BJ (cell line): ENCODE measurements at places on chromosomes 7 and 10. TPM values are rescaled to one million over a fixed set of nuclear protein-coding genes. Genes with fewer than 3 reads are reported as not detected.

- no peak for DNase-seq
Measured at GRCh38 chr10:633279-634245, 55.9 kb downstream of the DIP2C start.

SH2D4B gene
- polyA plus RNA-seq: not detected in 2 replicates

SUGCT gene
- polyA plus RNA-seq: 10.6 and 16.5 TPM in 2 replicates

GRCh38 chr7:149845257-149845980, 7.2 kb downstream of the ZNF862 start:
- DNase-seq: no peak

STARD3NL gene
- 25.8 and 51.7 TPM in 2 replicates for polyA plus RNA-seq

WEE2 gene
- not detected in 2 replicates for polyA plus RNA-seq

- no peak for DNase-seq
Measured at GRCh38 chr10:91163269-91163868, 57.1 kb upstream of the PCGF5 start.

SYT15B gene
- 0.85 and 2.0 TPM in 2 replicates for polyA plus RNA-seq

DNA sequence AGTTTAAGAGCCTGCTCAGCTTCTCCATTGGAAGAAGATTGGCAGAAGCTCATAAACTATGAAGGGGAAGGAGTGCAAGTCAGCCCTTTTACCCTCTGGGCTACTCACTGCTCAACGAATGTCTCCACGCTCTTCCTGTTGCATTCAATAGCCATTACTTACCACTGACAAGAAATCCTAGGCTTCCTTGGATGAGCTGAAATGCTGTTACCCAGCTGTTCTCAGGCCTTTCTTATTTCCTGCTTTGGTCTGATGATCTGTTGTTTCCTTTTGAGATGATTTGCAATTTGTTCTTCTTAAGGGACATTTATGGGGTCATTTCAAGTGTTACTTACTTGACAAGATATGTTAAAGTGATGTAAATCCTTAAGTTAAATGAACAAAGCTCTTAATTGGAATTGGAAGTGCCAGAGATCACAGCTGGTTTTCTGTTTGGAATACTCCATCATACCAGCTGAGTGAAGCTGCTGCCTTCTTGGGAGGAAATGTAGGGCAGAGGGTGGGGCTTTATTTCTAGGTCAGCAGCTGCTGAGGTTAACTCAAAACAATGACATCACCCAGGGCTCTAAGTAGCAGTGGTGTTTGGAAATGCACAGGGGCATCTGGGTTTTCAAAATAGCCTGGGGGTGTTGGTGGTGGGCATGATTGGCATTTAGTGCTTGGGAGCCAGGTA, 170.0 kb downstream of the PRKCQ start:
- DNase-seq: peak; percentile 32

- no peak for DNase-seq
Measured at GRCh38 chr7:35681231-35682029, 13.5 kb downstream of the HERPUD2 start.

GRCh38 chr10:89535171-89536012, at the start of gene SLC16A12:
TSS of gene SLC16A12 (minus strand) at chr10:89535594. CDS start at chr10:89462578, 73,016 bp downstream.
- no peak for DNase-seq

SPDYE16 gene
- polyA plus RNA-seq: not detected in 2 replicates
